ENCODE measurements at places on chromosomes 7 and 10.
A peak's percentile ranks its signal among the peaks of the same experiment; 100 is the strongest.

DNA sequence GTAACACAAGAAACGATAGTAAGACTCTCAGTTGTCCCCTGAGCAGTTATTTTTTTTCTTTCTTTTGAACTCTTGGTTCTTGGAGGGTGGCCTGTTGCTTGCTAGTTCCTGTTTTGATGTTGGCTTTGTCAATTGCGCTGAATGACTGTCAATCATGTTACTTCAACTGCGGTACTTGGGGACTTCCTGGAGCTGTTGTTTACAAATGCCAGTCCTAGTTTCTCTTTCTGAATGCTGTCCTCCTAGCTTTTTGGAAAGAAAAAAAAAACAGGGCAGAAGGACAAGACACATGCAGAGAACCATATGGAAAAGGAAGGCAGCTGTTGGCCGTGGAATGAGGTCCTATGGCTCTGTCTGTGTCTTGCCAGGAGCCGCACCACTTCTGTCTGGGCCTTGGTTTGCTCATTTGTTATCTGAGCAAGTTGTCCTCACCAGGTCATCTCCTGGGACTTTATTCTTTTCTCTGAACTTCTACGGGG is 7.0 kb upstream of the PDCD4 start:
- no peak for DNase-seq

DNA sequence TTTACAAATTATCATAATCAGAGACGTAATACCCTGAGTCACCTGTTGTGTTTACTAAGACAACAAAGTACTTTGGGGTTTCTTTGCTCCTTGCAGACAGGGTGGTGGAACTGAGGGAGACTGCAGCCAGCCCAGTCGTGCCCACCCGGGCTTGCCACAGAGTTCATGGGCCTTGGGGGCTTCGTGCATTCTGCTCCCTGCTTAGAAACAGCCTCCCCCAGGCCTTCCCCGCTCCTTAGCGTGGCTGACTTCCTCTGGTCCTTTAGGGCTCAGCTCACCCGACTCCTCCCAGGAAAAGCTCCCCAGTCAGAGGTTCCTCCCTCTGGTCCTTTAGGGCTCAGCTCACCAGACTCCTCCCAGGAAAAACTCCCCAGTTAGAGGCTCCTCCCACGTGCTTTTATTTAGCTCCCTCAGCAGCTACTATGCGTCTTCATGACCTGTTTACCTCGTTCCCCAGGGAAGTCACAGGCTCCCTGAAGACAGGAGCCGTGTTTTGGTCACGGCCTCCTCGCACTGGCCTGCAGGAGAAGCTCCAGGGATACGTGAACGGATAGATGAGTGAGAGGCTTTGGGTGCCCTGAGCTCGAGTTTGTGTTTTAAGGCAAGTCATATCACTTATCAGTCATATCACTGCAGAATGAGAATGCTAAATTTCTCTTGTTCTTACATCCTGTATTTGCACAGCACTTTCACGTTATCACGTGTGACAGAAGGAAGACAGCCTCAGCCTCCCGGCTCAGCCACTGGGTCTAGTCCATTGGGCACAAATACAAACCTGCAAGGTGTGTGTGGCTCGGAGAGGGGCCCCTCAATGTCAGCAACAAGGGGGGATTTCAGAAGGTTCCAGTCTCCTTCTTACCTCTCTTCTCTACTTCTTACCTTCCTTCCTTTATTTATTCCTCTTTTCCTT is 52.7 kb upstream of the VIPR2 start:
- no peak for DNase-seq

GRCh38 chr10:26755443-26755903 is 58.0 kb downstream of the PDSS1 start:
- DNase-seq: peak; percentile 27

DNA sequence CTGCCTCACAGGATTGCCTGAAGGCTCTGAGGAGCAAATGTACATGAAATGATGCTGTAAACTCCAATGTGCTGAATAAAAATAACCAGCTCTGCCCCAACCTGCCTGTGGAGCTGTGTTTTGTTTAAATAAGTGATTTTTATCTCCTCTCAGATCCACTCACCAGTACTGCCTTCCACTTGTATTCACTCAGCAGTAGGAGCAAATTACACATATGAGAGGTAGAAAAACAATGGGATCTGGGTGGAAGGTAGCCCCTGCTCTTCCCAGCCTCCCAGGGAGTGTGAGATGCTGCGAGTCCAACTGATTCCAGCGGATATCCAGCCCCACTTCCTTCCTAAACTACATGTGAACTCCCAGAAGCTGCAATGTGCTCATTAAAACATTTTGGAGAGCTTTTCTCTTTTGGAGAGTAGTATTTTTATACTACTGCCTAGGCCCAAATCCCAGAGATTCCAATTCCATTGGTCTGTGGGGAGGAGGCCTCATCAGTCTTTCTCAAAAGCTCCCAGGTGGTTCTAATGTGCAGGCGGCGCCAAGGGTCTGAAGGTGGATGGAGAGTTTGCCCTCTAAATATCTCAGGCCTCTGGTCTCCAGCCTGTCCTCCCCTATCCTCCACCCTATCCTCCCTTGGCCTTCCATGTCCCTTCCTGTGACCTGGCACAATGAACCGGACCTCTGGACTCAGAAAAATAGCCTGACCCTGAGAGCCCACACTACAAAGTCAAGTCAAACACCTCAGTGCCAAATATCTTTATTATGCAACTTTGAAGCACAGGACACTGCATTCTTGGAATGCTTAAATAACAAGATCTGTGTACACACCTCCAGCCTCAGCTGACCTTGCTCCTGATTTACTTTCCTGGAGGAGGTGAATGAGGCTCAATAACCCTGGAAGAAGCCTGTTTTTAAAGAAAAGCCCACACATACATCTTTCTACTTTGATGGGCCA is 46.2 kb downstream of the CPVL start:
- no peak for DNase-seq

GRCh38 chr7:135759532-135759931 is 10.9 kb upstream of the FAM180A start:
- no peak for DNase-seq

DNA sequence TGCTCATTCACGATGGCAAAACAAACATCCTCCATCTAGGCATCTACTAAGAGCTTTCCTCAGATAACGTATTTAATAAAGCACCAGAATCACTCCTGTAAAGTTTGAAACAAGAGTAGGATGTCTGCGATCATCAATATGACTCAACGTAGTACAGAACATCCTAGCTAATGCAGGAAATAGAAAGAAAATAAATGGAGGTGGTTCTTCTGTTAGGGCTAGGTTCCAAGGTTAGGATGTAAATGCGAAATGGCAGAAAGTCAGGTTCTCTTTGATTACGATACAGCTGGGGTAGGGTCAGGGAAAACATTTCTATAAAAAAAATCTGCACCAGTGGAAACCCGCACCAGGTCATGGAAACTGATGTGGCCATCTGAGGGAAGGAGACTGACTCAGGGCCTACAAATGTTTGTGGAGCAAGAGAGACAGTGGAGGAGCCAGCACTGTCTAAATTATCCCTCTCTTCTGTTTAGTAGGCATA is 29.1 kb downstream of the CCDC6 start:
- peak; percentile 77 for DNase-seq

- DNase-seq: peak; percentile 96
These were observed 9.6 kb downstream of the ATP5F1C start for GRCh38 chr10:7797582-7797981.

DNA sequence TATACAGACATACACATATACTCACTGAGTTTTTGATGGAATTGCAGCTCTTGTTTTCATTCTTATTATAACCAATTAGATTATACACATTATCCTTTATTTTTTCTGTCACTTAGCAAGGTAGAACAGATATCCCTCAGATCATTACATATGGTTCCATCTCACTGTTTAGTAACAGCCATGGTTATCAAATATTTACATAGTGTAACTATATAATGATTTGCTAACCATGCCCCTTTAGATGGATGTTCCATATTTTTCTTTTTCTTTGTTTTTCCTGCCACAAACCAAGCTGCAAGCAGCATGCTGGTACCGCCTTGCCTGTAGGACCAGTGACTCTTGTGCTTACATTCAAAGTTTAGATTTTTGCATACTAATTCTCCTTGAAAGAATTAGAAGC is 163.4 kb upstream of the NFE2L3 start:
- DNase-seq: no peak

DNA sequence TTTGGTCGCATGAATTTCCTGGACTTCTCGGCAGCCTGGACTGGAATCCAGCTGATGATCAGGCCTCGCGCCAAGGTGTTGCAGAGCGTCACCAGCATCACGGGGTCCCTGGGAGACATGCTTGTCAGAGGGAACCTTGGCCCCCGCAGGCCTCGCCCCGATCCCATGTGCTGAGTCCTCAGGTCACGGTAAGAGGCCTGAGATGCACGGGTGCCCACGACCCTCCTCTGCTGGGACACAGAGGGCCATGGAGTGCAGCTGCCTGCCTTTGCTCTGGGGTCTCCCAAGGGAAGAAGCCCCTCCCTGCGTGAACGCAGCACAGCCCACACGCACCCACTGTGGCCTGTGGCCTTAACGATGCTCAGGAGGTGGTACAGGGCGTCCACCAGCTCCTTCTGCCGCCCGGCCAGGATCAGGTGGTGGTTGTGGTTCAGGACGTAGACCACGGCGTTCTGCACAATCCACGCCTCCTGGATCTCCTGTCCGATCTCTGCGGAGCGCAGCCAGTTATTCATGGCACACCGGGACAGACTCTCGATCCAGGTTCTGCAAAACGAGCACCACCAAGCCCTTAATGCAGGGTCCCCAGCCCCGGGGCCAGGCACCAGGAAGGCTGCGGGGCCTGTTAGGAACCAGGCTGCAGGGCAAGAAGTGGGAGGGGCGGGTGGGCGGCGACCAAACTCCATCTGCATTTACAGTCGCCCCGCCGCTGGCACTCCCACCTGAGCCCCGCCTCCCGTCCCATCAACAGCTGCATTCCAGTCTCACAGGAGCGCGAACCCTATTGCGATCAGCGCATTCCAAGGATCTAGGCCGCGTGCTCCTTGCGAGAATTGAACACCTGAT is 29.4 kb downstream of the CFAP46 start:
- DNase-seq: no peak

- DNase-seq: no peak
These were observed 336.3 kb downstream of the PTPRN2 start for GRCh38 chr7:158251061-158251965.

DNA sequence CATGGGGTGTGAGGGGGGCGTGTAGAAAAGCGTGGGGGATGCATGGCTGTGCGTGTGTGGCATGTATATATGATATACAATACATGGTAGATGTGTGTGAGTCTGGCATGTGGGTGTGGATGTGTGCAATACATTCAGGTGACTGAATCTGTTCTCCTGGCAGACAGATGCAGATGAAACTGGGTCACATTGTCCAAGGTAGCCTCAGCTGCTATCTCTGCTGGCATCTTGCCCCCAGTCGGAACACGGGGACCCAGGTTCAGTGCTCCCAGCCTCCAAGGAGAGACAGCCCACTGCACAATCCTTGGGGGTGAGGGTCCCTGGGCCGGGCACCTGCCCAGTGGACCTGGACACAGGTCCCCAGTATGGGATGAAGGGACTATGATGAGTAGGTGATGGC is 12.4 kb upstream of the SRRM3 start:
- DNase-seq: no peak

DNA sequence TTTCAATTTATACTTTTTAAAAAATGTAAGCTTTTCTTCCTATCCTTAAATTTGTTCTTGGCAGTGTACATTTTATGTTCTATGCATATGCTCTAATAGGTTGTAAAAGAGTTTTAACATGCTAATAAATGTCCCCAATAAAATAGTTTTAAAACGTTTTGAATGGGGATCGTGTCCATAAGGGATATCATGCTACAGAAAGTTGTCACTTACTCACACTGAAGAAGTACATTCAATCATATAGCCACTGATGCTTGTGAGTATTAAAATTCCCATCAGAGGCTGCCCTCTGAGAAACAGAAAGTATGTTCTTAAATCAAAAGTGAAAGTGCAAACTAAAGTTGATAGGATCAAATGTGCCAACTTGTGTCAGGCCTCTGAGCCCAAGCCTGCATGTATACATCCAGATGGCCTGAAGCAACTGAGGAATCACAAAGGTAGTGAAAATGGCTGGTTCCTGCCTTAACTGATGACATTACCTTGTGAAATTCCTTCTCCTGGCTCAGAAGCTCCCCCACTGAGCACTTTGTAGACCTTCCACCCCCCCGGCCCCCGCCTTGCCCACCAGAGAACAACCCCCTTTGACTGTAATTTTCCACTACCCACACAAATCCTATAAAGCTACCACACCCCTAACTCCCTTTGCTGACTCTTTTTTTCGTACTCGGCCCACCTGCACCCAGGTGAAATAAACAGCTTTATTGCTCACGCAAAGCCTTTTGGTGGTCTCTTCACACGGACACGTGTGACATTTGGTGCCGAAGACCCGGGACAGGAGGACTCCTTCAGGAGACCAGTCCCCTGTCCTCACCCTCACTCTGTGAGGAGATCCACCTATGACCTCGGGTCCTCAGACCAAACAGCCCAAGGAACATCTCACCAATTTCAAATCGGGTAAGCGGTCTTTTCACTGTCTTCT is 877 bp upstream of the NOD1 start:
- DNase-seq: no peak

GRCh38 chr10:62046522-62047227 is 145.2 kb downstream of the ARID5B start:
- DNase-seq: peak; percentile 63

DNA sequence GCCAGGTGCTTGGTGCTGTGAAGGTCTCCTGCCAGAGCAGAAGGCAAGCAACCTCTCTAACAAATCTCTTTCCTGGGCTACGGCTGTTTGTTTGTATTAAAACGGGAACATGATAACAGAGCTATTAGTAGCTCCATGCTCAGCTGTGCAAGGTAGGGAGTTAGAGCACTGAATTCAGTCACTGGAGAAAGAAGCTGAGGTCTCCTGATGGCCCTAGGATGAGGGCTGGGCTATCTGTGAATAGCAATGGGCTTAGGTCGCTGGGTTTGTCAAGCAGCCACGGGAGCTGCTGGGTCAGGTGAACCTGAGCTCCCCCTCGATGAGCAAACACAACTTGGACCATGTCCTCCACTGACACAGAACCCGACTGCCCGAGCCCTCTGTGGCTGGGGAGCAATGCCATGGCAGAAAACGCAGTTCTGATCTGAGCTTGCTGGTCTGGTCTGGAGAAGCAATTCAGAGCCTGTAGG is 24.4 kb downstream of the TACC2 start:
- DNase-seq: no peak

DNA sequence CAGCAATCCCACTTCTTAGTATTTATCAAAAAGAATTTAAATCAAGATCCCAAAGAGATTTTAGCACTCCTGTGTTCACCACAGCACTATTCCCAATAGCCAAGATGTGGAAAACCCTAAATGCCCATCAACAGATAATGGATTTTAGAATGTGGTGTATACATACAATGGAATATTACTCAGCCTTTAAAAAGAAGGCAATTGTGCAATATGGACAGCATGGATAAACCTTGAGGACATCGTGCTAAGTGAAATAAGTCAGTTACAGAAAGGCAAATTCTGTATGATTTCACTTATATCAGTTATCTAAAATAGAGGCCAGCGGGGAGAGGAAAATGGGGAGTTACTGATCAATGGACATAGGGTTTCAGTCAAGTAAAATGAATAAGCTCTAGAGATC is 66.9 kb downstream of the CABCOCO1 start:
- no peak for DNase-seq

GRCh38 chr10:70613941-70614340 is 11.4 kb upstream of the PRF1 start:
- no peak for DNase-seq

Data from brain microvascular endothelial cell (primary cell).